Common myeloid progenitor, CD34-positive (primary cell): ENCODE measurements at places on chromosomes 3 and 15.

DNA sequence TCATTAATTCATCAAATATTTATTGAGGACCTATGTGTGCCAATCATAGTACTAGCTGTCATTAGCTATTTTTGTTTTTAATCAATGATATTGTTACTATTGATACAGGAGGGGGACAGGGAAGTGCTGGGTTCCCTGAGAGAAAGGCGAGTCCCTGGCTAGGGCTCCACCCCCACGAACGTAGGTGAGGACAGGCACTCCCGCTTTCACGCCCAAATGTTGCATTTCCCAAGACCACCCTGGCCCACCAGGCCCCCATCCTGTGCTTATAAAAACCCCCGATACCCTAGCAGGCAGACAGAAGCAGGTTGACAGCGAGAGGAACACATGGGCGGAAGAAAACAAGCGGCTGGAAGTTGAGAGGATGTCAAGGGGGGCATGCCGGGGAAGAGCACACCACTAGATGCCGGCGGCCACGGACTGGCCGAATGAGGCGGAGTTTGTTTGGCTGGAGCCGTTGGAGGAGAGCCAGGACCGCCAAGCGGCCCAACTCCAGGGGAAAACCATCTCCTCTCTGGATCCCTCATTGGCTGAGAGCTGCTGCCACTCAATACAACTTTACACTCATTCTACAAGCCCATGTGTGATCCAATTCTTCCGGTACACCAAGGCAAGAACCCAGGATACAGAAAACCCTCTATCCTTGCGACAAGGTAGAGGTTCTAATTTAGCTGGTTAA lies 798.7 kb upstream of the SEMA6D start:
- H3K27me3 ChIP-seq, result no peaks in the 10 kb centered on the region
- DNase-seq, result no peak
- no peak overlapping the region for H3K27ac ChIP-seq
- H3K4me1 ChIP-seq, result no peaks in the 10 kb centered on the region

GRCh38 chr3:183192650-183193300 lies 30.2 kb upstream of the LAMP3 start:
- no peaks in the 10 kb centered on the region for H3K4me1 ChIP-seq
- no peak overlapping the region for H3K27ac ChIP-seq
- H3K36me3 ChIP-seq, result no peaks in the 10 kb centered on the region
- no peaks in the 10 kb centered on the region for H3K27me3 ChIP-seq
- no peak overlapping the region for H3K4me3 ChIP-seq

- peaks cover 6% of the 10 kb centered on the region for H3K4me1 ChIP-seq
- H3K4me3 ChIP-seq, result no peak overlapping the region
- H3K27ac ChIP-seq, result no peak overlapping the region
- H3K27me3 ChIP-seq, result no peaks in the 10 kb centered on the region
These were observed 19.2 kb upstream of the LOXL1 start for GRCh38 chr15:73907035-73907408.

DNA sequence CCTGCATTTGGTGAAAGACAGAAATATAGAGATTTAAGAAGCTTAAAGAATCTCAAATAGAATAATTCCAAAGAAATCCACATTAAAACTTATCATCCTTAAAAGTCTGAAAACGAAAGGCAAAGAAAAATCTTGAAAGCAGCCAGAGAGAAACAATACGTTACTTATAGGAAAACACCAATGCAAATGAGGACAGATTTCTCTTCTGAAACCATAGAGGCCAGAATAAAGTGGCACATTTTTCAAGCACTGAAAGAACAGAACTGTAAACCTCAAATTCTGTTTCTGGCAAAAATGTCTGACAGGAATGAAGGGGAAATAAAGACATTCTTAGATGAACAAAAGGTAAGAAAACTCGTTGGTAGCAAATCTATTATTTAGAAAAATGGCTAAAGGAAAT lies 13.8 kb upstream of the ACTC1 start:
- no peak overlapping the region for H3K4me3 ChIP-seq
- no peaks in the 10 kb centered on the region for H3K4me1 ChIP-seq
- no peak for DNase-seq

DNA sequence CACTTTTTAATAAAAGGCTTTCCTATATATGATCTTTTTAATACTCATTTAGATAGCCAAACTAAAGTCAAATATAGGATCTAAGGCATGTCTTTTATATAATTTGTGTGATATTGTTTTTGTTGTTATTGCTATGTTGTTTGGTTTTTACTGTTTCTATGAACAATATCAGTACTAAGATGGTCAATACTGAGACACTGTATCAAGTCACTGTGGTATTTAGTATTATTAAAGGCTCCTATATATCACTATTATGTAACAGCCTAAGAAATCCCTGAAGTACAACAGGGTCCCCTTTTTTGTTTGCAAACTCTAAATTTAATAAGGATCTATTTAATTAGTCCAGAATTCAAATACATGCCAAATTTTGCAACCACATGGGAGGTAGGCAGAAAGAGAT lies 61.9 kb downstream of the TBC1D5 start:
- no peak overlapping the region for H3K27ac ChIP-seq
- H3K36me3 ChIP-seq, result no peaks in the 10 kb centered on the region
- no peaks in the 10 kb centered on the region for H3K4me1 ChIP-seq
- H3K4me3 ChIP-seq, result no peak overlapping the region
- H3K27me3 ChIP-seq, result no peaks in the 10 kb centered on the region

GRCh38 chr3:139935016-139935865 lies at the start of gene CLSTN2:
Gene CLSTN2, plus strand, starts transcription at chr3:139935185.
- H3K36me3 ChIP-seq, result no peaks in the 10 kb centered on the region
- peak; percentile 79 for DNase-seq
- H3K4me3 ChIP-seq, result peak within 1 kb of the TSS; percentile 23
- H3K27me3 ChIP-seq, result peaks cover 18% of the 10 kb centered on the region
- H3K4me1 ChIP-seq, result peaks cover 21% of the 10 kb centered on the region

DNA sequence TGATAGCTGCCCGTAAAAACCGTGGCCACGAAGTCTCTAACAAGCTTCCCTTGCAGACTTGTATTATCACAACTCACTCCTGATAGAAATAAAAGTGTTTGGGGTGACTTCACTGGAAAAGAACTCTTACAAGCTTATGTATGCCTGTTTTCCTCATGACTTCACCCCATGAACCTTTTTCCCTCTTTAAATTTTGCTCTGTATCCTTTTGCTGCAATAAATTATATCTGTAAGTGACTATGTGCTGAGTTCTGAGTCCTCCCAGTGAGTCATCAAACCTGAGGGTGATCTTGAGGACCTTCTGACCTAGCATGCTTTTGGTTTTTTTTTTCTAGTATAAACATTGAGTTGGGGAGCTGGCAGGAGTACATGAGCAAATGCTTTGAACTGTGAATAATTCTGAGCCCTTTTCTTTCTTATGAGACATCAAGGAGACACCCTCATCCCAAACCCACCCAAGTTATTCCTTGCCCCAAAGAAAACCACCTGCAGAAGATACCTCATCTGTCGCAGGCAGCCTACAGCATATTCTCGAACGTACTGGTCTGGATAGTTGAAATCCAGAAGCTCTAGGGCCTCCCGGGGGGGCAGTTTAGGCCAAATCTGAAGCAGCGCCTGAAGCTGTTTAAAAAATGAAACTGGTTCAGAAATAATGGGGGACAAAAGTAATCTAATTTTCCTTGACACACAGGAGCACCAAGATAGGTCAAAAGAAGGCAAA lies 85.9 kb downstream of the FAIM start:
- no peak overlapping the region for H3K4me3 ChIP-seq
- peak; percentile 53 for DNase-seq
- no peaks in the 10 kb centered on the region for H3K4me1 ChIP-seq
- no peaks in the 10 kb centered on the region for H3K27me3 ChIP-seq
- no peak overlapping the region for H3K27ac ChIP-seq

DNA sequence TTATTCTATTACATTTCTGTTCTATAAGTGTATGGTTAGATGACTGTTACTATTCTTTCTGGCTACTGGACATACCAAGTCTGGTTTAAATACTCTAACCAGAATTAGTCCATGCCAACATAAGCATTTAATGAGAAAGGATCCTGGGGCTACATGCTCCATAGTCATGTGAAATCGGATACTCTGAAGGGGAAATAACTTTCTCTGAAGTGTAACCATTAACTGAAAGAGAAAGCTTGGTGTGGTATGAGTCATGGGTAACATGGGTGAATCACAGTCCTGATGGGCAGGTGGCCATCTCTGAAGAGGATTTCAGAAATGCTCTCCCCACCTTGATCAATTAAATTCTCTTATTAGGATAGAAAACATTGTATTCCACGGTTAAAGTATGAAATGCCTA lies 69.4 kb downstream of the FHIT start:
- no peak for DNase-seq
- H3K4me1 ChIP-seq, result no peaks in the 10 kb centered on the region
- H3K36me3 ChIP-seq, result no peaks in the 10 kb centered on the region
- no peak overlapping the region for H3K4me3 ChIP-seq
- no peaks in the 10 kb centered on the region for H3K27me3 ChIP-seq
- no peak overlapping the region for H3K27ac ChIP-seq

- H3K27me3 ChIP-seq, result no peaks in the 10 kb centered on the region
- H3K36me3 ChIP-seq, result no peaks in the 10 kb centered on the region
- H3K27ac ChIP-seq, result no peak overlapping the region
- H3K4me3 ChIP-seq, result no peak overlapping the region
These were observed 1258.2 kb upstream of the ALCAM start for GRCh38 chr3:104108522-104108921.

- H3K4me1 ChIP-seq, result peaks cover 5% of the 10 kb centered on the region
- peak; percentile 19 for DNase-seq
- no peak overlapping the region for H3K27ac ChIP-seq
- no peak overlapping the region for H3K4me3 ChIP-seq
- no peaks in the 10 kb centered on the region for H3K36me3 ChIP-seq
- H3K27me3 ChIP-seq, result no peaks in the 10 kb centered on the region
These were observed 21.4 kb upstream of the CCR9 start for GRCh38 chr3:45864760-45865519.

DNA sequence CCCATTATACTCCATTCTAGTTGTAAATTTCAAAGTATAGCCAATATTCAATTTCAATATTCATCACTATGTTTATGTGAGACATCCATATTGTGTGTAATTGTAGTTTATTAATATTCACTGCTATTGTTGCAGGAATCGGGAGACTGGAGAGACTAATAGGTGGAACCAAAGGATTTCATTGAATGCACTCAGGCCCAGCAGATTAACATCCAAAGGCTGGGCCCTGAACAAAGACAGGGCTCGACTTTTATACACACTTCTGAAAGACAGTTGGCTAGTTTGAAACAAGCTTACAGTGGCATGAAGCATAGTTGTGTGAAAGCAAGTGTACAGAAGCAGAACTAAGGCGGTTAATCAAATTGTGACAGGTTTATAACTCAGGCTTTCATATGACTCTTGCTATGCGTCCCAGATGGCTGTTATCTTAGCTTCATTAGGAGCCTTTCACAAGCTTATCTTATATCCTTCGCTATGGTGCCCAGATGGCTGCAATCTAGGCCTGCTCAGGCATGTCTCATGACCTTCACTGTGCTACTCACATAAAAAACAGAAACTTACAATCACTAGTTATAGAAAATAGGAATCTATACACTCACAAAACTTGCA lies 1038.8 kb upstream of the EPHA6 start:
- no peak overlapping the region for H3K4me3 ChIP-seq
- no peaks in the 10 kb centered on the region for H3K36me3 ChIP-seq
- no peak overlapping the region for H3K27ac ChIP-seq
- H3K4me1 ChIP-seq, result no peaks in the 10 kb centered on the region
- no peaks in the 10 kb centered on the region for H3K27me3 ChIP-seq

GRCh38 chr3:186138272-186138981 lies 29.5 kb upstream of the ETV5 start:
- H3K4me1 ChIP-seq, result peaks cover 4% of the 10 kb centered on the region
- no peak overlapping the region for H3K4me3 ChIP-seq
- no peak for DNase-seq
- no peak overlapping the region for H3K27ac ChIP-seq

DNA sequence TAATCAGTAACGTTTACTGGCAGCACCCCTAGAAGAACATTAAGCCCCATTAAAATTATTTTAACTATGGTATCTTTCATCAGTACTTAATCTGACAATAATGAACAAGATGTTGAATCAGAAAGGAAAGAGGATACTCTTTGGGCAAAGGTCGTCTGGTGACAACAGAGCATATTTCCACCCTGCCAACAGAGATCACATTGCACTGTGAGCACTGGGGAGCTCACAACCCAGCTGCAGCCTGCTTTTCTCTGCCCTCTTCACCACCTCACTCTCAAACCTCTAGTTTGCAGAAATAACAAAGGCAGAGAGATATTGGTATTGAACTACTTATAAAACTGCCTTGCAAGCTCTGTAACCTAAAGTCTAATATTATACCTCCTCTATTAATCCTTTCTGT lies 130.0 kb downstream of the FBN1 start:
- no peaks in the 10 kb centered on the region for H3K4me1 ChIP-seq
- no peak for DNase-seq
- H3K36me3 ChIP-seq, result peaks cover 15% of the 10 kb centered on the region
- H3K27me3 ChIP-seq, result no peaks in the 10 kb centered on the region
